ENCODE measurements at places on chromosomes 3 and 15. TPM values are rescaled to one million over a fixed set of nuclear protein-coding genes. Genes with fewer than 3 reads are reported as not detected.

P2RY14 gene
- total RNA-seq: not detected

EIF4E3 gene
- 1.8 TPM for total RNA-seq

LTK gene
- 0.99 TPM for total RNA-seq

PRR20G gene
- total RNA-seq: not detected

GXYLT2 gene
- 14.1 TPM for total RNA-seq

All from fibroblast of lung (primary cell).